Right ventricle myocardium superior (tissue), 1 donor: ENCODE measurements at places on chromosomes 3 and 15.
A peak's percentile ranks its signal among the peaks of the same experiment; 100 is the strongest.

DNA sequence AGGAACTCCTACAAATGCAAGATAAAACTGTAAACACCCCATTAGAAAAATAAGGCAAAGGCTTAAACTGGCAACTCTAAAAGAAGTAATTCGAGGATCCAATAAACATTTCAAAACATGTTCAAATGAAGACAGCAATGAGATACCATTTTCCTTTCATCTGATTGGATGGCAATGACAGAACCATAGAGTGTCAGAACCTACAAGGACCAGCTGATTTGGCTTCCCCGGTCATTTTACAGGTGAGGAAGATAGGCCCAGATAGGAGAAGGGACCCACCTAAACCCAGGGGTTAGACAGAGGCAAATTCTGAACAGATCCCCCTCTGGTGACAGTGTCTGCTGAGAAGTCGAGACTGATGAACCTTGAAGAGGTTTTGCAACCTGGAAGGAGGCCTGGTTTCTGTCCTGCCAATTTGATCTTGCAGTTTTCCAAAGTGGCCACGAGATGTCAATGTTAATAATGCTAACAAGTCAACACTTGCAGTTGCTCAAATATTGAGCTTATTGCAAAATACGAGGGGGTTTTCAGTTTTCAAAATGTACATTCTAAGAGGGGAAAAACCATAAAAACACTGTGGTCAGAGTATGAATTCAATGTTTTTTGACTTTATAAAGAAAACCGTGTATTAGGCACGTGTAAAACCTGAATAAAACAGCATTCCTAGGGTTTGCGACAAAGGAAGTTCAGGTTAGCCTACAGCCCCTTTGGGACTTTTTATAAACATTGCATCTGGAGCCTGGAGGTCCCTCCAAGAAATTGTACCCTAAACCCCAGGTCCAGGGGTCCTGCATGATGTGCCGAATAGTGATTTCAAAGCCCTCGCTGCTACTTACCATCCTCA is 21.5 kb downstream of the CFAP161 start:
- no peak for DNase-seq

GRCh38 chr3:73623346-73623745 is 1.4 kb downstream of the PDZRN3 start:
- DNase-seq, result peak; percentile 73

DNA sequence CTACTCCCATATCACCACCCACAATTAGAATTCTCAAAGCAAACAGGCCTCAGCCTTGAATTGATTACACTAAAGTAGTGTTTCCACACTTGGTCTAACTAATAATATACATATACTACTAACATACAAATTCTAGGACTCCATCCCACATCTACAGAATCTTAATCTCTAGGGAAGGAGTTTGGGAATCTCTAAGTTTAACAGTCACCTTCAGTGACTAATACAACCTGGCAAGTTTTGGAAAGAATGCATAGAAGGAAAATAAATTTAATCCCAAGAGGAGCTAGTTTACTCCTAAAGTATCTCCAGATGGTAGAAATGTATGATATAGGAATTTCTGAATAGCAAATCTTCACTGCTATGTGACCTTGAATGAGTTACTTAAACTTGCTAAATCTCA is 9.1 kb downstream of the CLPX start:
- DNase-seq, result no peak

DNA sequence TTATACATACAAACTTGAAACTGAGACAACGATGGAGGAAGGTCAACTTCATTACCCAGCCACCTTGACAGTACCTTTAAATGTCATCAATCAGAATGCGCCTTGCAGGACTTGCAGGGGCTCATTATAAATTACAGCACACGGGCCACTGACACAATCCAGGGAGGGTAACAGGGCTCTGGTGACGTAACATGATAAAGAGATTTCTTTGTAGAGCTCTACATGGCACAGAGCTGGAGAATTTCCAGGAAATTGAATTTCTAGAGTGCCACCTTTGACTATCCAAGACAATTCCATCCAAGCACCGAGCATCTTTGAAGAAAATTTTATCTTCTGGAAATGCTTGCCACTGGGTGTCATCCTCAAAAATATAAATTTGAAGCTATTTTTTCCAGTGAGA is 486.0 kb downstream of the FOXP1 start:
- DNase-seq, result no peak

GRCh38 chr15:93118904-93119303 is 29.9 kb upstream of the RGMA start:
- DNase-seq, result no peak

GRCh38 chr15:66957431-66957720 is 108.0 kb upstream of the SMAD3 start:
- no peak for DNase-seq
